Kasumi-1 (cell line): ENCODE measurements at places on chromosomes 1 and 21.
A peak's percentile ranks its signal among the peaks of the same experiment; 100 is the strongest.

GRCh38 chr1:119326251-119326650 is 42.3 kb upstream of the HAO2 start:
- DNase-seq = no peak

GRCh38 chr21:39108291-39109162 is 74.7 kb downstream of the PSMG1 start:
- DNase-seq = no peak

- DNase-seq = peak; percentile 44
Measured at GRCh38 chr1:230977761-230978490, 735 bp downstream of the TTC13 start.

GRCh38 chr21:33171616-33172169 is 58.0 kb upstream of the IFNAR2 start:
- no peak for DNase-seq

DNA sequence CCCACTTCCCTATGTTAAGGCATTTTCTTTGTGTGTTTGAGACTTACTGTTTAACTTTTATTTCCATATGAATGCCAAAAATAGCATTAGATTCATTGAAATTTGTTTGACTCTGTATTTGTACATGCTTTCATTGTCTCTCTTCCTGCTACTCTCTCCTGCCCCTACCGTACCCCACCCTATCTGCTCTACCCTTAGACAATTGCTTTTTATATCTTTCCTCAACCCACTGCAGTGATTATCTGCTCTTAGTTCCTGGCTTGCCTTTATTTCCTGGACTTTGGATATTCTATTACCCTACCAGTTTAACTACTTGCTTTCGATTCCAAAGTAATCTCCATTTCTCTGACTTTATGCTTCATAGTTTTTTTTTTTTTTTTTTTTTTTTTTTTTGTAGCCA is 10.5 kb downstream of the RAVER2 start:
- DNase-seq = no peak

- no peak for DNase-seq
Measured at GRCh38 chr1:2314803-2315673, 76.3 kb downstream of the MORN1 start.

DNA sequence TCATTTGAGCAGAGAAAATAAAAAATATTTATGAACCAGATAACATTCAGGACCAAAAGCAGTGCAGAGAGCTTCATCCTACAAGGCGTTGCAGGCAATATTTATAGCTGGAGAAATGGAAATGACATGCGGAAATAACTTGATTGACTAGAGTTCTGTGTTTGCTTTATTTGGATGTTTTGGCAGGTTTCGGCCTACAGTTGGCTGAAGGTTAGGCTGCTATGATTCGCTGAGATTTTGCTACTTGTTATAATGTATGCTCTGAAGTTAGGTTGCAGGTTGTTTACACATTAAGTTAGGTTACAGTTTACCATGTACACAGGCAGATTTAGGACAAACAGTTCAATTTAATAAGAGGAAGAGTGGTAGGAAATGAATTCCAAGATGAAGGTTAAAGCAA is 632 bp upstream of the OR13G1 start:
- DNase-seq = no peak

DNA sequence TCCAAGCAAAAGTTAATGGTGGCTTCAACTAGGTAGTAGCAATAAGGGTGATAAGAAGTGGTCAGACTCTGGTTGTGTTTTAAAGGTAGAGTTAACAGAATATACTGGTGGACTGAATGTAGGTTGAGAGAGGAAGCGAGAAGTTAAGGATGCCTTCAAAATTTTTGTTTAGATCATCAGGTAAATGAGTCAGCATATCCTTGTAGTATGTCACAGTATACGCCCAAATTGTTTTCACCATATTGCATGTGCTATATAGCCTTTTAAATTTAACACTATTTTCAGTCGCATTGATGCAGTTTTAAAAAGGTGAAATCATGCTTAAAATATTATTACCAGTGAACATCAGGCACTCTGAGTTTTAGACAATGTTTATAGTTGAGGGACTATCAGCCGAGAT is 74.6 kb downstream of the RBM11 start:
- DNase-seq = no peak

DNA sequence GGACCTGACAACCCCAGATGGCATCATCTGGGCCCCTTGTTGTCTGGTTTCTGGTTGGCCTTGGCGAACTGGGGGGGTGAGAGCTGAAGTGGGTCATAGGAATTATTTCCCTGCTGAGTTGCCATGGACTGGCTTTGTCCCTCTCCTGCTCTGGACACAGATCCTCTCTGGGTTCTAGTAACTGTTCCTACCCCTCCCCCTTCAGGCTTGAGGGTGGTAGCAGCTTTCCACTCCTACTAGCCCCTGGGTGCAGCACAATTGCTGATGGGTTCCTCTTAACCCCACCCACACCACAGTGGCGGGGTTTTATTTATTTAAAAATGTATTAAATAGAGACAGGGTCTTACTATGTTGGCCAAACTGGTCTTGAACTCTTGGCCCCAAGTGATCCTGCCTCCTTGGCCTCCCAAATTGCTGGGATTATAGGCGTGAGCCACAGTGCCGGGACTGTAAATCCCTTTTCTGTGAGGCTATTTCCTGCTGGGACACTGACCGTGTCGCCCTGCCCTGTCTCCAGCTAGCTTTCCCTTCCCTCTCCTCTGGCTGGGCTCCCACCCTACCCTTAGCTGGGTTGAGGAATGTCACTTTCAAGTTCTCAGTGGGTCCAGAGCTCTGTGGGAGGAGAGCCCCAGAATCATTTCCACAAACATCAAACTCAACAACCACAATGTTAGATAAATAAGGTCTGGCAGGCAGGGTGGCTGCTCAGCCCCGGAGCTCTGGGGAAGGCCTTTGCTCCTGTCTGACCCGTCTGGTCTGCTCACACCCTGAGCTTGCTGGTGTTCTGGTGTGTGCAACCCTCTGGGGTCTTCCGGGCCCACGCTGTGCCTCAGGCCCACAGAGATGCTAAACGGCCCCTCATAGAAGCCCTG is 112.7 kb upstream of the WNT4 start:
- DNase-seq = no peak

DNA sequence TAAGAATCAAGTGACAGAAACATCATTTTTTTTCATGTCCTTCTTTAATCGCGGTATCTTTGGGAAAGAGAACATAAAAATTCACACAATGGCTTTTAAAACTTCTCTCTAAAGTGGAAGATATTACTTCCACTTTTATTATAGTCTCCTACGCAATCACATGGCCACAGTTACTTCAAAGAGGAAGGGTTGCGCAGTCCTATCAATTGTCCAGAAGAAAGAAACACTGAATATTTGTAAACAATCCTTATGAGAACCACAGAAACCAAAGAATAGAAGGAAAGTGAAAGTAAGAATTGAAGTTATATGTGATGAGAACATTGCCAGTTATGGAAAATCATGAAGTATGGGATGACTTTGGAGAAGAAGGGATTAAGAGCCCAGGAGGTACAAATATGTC is 32.6 kb downstream of the CFH start:
- DNase-seq = no peak

DNA sequence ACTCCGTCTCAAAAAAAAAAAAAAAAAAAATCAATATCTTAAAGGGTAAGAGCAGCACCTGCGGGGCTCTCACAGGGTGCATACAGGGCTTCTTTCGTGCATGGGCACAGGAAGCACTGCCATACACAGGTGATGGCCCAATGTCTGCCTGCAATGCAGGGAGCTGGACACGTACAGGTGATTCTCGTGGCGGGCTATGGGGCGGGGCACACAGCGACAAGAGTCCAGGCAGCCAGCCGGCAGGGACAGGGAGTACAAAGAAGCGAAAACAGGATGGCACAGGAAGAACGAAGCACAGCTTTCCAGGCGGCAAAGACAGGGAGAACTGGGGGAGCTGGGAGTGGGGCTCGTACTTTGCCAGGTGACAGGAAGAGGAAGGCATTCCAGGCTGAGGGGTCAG is 1.6 kb downstream of the KIF17 start:
- no peak for DNase-seq

DNA sequence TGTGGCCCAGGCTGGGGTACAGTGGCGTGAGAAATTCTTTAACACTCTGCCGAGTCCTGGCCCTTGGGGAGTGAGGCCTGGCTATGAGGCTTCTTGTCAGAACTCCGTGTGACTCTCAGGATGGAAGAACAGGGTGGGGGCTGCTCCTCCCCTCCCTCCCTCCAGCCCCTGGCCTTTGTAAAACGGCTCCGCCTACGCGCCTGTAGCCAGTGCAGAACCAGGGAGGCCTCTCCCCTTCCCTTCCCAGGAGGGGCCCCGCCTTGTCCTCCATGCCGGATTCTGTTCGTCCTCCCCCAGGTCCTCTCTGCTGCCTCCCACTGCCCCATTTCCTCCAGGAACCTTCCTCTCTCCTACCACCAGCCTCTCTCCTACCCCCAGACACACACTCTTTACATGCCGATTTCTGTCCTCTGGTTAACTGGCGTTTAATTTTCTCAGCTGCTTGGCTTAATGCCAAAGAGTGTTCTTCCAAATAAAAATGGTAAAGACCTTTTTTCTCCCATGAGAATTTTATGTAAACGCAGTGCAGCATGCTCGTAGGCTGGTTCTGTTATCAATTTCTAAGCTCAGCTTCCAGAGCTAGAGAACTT is 21.0 kb downstream of the PDE9A start:
- peak; percentile 79 for DNase-seq

- no peak for DNase-seq
Measured at GRCh38 chr1:155944444-155944799, 3.0 kb downstream of the RXFP4 start.
